ENCODE measurements at places on chromosomes 7 and 10.

GRCh38 chr7:94311515-94311914, 83.2 kb upstream of the COL1A2 start:
- DNase-seq: no peak

DNA sequence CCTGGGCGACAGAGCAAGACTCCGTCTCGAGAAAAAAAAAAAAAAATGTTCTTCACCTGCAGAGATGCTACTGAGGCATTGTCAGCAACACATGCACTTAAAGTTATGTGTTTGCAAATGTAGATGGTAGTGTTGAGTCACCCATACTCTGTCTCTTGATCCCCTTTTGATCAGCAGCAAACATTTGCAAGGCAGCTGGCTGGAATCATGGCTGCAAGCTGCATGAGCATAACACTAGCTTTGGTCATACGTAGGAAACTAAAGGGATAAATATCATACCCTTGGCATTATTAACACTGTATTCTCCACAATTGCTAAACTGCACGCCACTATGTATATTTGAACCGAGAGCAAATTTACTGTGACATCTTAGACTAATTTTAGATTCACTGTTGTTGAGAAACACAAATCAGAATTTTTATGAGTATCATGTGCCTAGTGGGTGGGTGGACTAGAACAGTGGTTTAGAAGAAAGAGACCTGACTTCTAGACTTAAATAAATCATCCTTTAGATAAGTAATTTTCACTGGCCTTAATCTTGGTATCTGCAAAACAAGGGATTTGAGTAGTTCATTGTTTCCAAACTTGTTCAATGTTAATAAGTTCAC, 229.3 kb upstream of the MEOX2 start:
- DNase-seq: no peak

DNA sequence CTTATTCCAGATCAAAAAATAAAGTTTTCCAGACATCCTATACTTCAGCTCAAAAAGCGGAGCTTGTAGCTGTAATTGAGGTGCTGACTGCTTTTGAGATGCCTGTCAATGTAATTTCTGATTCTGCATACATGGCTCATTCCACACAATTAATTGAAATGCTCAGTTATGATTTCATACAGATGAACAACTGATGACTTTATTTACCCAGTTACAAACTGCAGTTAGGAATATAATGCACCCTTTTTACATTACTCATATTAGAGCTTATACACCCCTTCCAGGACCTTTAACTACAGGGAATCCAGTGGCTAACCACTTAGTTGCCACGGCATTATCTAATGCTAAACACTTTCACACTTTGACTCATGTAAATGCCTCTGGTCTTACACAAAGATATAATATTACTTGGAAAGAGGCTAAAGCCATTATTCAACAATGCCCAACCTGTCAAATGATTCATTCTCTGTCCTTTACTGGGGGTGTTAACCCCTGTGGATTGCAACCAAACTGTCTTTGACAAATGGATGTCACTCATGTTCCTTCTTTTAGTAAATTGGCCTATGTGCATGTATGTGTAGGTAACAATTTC, 147.3 kb downstream of the ZNF33B start:
- DNase-seq: no peak

DNA sequence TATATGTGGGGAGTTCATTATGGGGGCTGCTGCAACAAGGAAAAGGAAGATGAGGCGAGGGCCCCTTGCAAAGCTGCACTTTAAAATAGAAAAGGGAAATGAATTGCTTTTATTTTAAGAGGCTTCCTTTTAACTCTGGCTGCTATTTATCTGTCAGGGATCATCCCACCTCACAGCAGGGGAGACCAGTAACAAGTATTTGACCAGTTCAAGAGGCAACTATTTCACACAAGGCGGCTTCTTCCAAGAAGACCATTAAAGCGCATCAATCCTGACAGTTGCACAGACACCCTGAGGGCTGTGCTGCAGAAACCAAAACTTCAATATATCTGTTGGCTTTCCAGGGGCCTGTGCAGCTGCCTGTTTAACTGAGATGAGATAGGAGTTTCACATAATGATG, 1009.2 kb downstream of the SORCS3 start:
- no peak for DNase-seq

DNA sequence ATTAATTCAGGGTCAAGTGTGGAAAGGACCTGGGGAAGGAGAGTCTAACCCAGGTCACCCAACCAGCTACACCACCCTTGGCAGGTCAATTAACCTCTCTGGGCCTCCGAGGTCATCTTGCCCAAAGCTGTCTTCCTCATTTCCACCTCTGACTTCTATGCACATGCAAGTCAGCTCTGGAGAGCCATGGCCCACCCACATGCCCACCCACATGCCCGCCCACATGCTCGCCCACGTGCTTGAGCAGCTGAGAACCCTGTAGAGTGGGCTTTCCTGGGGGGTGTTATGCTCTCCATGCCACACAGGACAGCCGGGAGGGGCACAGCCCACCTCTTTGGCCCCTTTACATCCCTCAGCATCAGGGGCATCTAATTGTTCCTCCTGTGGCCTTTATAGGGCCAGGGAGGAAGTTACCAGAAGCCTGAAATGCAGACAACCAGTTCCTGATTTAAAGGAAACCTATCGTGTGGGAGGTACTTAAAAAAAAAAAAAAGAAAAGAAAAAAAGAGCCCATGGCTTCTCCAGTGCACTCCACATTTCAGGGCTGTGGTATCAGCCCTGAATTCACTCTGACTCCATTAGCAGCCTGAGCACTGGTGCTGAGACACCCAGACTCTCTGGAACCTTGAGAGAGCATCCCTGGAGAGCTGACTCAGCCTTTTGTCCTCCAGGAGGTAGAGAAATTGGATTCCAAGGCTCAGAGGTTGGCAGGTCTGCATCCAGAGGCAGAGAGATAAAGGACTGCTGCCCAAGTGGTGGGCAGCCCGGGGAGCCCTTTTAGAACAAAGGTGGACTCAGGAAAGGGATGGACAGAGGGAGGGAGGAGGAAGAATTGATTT, 176.2 kb upstream of the ZMIZ1 start:
- no peak for DNase-seq

- no peak for DNase-seq
These were observed 156.7 kb downstream of the MAGI2 start for GRCh38 chr7:79296553-79297320.

GRCh38 chr10:15346440-15347141, 24.5 kb downstream of the FAM171A1 start:
- no peak for DNase-seq

GRCh38 chr7:141433698-141434097, 117.5 kb upstream of the AGK start:
- DNase-seq: no peak

DNA sequence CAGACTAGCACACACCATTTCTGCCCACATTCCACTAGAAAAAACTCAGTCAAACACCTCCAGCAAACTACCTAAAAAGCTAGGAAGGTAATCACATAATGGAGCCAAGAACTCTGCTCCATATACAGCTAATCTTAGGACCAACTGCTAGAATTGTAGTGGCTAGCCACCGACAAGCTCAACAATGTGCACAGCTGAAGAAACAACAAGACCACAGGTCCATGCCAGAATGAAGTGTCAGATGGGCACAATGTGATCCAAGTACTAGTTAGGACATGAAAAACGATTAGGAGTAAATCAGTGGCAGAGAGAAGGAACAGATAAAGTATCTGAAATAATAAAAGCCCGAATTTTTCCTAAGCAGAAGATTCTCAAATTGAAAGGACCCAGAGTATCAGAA, 38.6 kb downstream of the TMEM106B start:
- DNase-seq: no peak

- no peak for DNase-seq
These were observed 102.2 kb upstream of the DIP2C start for GRCh38 chr10:791639-792038.

- DNase-seq: no peak
These were observed 234.1 kb downstream of the PTEN start for GRCh38 chr10:88097536-88097935.

GRCh38 chr7:121027761-121028669, 39.5 kb downstream of the CPED1 start:
- DNase-seq: no peak

GRCh38 chr10:87771871-87772500, 46.0 kb downstream of the ATAD1 start:
- no peak for DNase-seq

DNA sequence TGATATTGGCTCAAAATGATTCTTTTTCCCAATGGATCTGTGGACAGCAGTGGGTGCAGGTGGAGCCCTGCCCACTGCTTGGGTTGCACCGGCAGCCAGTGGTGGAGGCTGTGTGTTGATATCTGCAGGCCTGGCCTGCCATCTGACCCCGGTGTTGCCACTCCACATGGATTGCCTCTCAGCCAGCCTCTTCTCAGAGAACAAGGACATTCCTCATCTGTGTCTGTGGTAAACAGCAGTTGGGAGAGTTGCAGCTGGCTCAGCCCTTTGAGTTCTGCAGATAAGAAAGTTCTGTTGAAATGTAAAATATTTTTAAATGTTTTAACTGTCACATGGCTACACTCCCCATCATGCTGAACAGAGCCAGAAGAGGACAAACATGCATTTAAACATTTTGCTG, 374.9 kb upstream of the CELF2 start:
- no peak for DNase-seq

DNA sequence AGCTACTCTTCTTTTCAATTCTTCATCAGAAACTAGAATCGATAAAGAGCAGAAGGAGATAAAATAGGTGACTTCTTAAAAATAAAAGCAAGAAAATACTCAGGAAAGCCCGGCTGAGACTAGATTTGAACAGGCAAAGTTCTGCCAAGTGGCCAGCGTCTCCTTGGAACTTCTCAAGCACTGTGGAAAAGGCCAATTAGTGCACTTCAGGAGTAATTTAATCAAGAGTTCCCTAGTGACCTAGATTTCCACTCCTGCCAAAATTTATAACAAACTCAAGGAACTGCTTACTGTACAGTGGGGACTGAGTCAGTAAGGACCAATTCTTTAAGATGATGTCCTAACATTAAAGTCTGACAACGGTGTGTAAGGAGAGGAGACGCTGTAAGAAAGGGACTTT, 57.3 kb downstream of the CHCHD3 start:
- DNase-seq: no peak

GRCh38 chr10:124642088-124642710, 102.0 kb downstream of the FAM53B start:
- DNase-seq: no peak

DNA sequence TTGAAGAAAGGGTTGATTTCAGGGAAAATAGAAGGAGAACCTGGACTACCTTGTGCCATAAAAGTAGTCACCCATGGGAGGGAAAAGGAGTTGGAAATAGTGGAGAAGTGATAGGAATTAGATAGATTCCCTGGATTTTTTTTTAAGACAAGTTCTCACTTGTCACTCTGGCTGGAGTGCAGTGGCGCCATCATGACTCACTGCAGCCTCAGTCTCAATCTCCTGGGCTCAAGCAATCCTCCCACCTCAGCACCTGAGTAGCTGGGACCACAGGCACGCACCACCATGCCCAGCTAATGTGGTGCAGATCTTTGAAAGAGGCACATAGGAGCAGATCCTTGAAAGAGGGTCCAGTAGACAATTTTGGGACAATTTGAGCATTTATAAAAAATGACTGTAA, 9.5 kb upstream of the BLNK start:
- DNase-seq: no peak

- DNase-seq: no peak
These were observed 45.6 kb downstream of the SPDYE5 start for GRCh38 chr7:75537731-75538130.

- peak; percentile 2 for DNase-seq
These were observed 88.3 kb downstream of the CABCOCO1 start for GRCh38 chr10:61750943-61751471.

- no peak for DNase-seq
These were observed 220.8 kb downstream of the BICC1 start for GRCh38 chr10:58733436-58733835.

DNA sequence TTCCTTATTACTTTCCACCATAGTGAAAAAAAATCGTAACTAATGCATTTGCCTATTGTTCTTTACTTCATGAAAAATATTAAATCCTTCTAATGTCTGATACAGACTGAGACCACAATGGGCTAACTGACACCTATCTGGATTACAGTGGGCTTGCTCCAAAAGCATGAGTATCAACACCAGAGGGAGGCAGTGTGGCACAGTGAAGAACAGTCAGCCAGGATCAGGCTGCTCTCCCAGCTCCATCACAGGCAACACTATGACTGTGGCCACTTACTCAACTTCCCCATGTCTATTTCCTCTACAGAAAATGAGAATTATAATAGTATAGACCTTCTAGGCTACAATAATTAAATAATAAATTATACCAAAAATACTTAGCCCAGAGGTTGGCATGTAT, 97.2 kb downstream of the SLC25A13 start:
- no peak for DNase-seq

DNA sequence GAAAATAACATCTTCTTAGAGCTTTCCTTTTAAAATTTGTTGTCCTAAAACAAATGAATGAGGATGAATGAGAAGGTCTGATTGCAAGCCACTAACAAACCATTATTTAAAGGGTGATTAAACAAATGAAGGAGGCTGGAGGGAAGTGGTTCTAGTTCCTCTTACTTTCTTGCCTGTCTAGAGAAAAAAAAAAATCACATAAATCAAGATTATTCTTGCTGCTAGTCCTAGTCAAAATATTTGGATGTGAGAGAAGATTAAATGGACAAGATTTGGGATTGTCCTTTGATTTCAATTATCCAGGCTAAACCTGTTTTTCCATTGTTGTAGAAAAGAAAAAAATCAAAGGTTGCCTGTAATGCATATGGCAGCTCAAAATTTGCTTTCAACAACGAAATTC, 3.3 kb downstream of the SKAP2 start:
- no peak for DNase-seq

- no peak for DNase-seq
These were observed 141.4 kb downstream of the MBL2 start for GRCh38 chr10:52631146-52631545.

- DNase-seq: no peak
These were observed 166.9 kb upstream of the RNF32 start for GRCh38 chr7:156473476-156474240.

DNA sequence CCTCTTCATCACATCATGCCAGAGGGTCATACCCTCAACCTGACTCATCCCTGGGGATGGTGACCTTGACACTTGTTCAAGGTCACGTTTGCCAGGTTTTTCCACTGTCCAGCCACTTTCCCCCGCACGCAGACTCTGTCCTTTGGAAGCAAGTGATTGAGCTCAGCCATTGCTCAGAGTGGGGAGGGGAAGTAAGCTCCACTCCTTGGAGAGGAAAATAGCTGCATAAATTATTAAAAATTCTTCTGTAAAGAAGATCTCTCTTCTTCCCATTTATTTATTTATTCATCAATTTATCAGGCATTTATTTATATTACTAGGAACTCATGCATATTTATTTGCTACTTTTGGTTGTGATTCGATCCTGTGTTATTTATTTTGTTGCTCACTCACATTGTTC, 88.0 kb downstream of the GLRX3 start:
- no peak for DNase-seq
